Stimulated activated memory B cell treated with anti-CD40 and anti-IgM and Interleukin-4, amounts not matched to agents 10 μg/mL and 1 μg/mL and 100 μg/mL, for 72 hours (primary cell): ENCODE measurements at places on chromosomes 3 and 15.

DNA sequence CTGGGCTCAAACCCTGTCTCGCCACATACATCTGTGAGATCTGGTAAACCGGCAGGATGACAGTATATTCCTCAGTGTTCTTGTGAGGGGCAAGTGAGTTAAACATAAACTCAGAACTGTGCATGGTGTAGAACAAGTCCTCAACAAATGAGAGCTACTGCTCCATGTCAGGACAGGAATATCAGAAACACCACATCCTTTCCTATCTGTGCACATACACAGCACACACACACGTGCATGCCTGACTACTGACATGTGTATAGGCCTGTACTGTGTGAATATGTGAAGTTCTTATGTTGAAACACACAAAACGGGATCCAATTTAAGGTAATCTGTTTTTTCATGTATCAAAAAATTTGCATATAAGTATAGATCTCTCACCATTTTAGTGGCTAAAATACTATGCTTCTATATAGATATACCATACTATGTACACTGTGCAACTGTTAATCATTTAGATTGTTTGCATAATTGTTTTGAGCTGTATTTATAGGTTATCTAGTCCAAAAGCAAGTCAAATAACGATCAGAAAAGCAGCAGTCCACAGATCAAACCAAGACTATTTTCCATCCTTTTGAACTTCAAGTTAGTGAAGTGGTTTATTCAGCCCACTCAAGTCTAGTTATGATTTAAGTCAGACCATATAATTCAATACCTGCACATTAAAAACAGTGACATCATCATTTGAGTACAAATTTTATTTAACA lies 44.8 kb downstream of the CCR4 start:
- peaks cover 34% of the 10 kb centered on the region for H3K4me1 ChIP-seq
- H3K36me3 ChIP-seq = peaks cover 34% of the 10 kb centered on the region
- no peak overlapping the region for H3K4me3 ChIP-seq
- no peaks in the 10 kb centered on the region for H3K27me3 ChIP-seq
- H3K27ac ChIP-seq = peak overlapping the region; percentile 53

- peaks cover 6% of the 10 kb centered on the region for H3K4me1 ChIP-seq
- H3K27me3 ChIP-seq = no peaks in the 10 kb centered on the region
- H3K36me3 ChIP-seq = no peaks in the 10 kb centered on the region
- H3K27ac ChIP-seq = no peak overlapping the region
- no peak overlapping the region for H3K4me3 ChIP-seq
- ATAC-seq = no peak
These were observed 88.7 kb downstream of the TFG start for GRCh38 chr3:100798012-100798411.

DNA sequence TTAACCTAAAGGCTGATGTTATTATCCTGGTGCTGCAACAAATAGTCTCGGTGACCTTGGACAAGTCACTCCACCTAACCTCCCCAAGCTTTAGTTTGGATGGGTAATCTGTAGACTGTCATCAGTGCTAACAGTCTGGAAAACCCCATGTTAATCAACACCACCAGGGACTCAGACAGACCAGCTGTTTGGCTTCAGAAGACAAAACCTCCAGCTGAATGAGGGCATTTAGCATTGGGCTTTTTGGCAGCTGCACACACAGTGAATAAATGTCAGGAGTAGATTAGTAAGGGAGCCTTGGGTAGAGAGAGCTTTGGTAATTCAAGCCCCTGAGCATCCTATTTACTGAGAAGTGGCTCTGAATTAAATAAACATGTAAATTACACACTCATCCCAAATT lies 24.9 kb upstream of the C3orf80 start:
- no peaks in the 10 kb centered on the region for H3K4me1 ChIP-seq
- peaks cover 8% of the 10 kb centered on the region for H3K27me3 ChIP-seq
- ATAC-seq = no peak
- no peaks in the 10 kb centered on the region for H3K36me3 ChIP-seq

- H3K27ac ChIP-seq = no peak overlapping the region
- no peak for ATAC-seq
- no peaks in the 10 kb centered on the region for H3K4me1 ChIP-seq
- H3K36me3 ChIP-seq = no peaks in the 10 kb centered on the region
- H3K27me3 ChIP-seq = no peaks in the 10 kb centered on the region
These were observed 84.3 kb upstream of the SPATA16 start for GRCh38 chr3:173225351-173225750.

DNA sequence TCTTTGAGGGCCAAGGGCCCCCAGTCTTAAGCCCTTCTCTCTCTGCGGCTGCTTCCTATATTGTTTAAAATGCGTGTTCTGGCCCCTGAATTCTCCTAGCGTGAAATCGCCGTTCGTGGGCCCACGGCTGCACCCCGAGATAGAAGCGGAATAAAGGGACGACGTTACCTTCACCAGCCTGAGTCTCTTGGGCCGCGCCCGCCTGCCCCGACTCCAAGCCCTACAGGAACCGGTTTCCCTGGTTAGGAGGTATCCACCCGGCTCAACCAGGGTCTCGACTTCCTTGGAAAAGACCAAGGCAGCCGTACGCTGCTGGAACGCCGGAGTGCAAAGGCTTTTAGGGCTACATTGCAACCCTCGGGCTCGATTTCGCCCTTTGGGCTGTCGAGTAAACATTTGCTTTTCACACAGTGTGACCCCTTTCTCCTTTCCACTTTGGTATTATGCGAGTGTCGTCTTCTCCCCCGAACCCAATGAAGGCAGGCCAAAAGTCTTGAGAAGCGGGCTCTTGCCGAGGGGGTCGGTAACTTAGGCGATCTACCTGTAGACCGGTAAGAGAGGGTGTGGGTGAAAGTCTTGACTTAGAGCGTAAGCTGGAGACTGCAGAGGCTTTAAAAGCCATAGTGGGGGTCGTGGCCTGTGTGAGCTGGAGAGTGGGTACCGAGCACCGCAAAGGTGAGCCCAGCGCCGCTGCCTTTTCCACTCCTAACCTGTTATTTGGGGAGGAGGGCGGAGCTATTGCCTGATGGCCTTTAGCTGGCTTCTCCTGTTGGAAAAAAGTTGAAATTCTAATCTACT lies 2.0 kb downstream of the TRIM71 start:
- no peak for ATAC-seq
- peaks cover 31% of the 10 kb centered on the region for H3K4me1 ChIP-seq
- no peak overlapping the region for H3K27ac ChIP-seq
- no peak overlapping the region for H3K4me3 ChIP-seq
- peaks cover 77% of the 10 kb centered on the region for H3K27me3 ChIP-seq
- H3K36me3 ChIP-seq = no peaks in the 10 kb centered on the region

GRCh38 chr3:25547103-25547502 lies 117.6 kb downstream of the TOP2B start:
- no peak overlapping the region for H3K27ac ChIP-seq
- H3K4me3 ChIP-seq = no peak overlapping the region
- no peaks in the 10 kb centered on the region for H3K4me1 ChIP-seq
- no peak for ATAC-seq

GRCh38 chr3:161950318-161950868 lies 453.8 kb downstream of the OTOL1 start:
- no peaks in the 10 kb centered on the region for H3K36me3 ChIP-seq
- H3K4me1 ChIP-seq = no peaks in the 10 kb centered on the region
- H3K27me3 ChIP-seq = no peaks in the 10 kb centered on the region
- no peak for ATAC-seq
- H3K4me3 ChIP-seq = no peak overlapping the region
